ENCODE measurements at places on chromosomes 5 and 9.
A peak's percentile ranks its signal among the peaks of the same experiment; 100 is the strongest.

GRCh38 chr9:97627624-97628023 lies 5.5 kb downstream of the TSTD2 start:
- DNase-seq, result no peak

- DNase-seq, result no peak
Measured at GRCh38 chr5:148912146-148912545, 85.7 kb downstream of the ADRB2 start.

- DNase-seq, result no peak
Measured at GRCh38 chr5:13591621-13592020, 352.9 kb downstream of the DNAH5 start.

GRCh38 chr9:83151627-83152137 lies 88.7 kb upstream of the RASEF start:
- DNase-seq, result no peak

- no peak for DNase-seq
Measured at GRCh38 chr5:109908366-109908765, 218.6 kb downstream of the MAN2A1 start.

- DNase-seq, result no peak
Measured at GRCh38 chr5:153559926-153560325, 69.5 kb downstream of the GRIA1 start.

- no peak for DNase-seq
Measured at GRCh38 chr9:99270491-99270890, 48.4 kb downstream of the SEC61B start.

DNA sequence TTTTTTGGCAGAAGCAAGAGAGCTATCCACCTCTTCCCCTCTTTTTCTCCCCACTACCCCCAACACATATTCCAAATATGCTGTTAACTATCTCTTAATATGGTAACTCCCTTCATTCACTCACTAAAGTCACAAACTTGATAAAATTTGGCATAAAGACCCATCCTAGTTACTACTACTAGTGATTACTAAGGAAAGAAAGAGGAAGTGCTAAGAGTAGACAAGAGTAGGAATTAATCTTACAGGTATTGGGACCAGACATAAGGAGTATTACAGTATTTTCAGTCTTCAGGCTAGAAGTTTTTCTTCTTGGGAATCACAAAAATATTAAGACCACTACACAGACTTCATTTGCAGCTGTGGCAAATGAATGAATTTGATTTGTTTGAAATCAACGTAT lies 2.2 kb downstream of the ADAMTS6 start:
- no peak for DNase-seq

- DNase-seq, result no peak
Measured at GRCh38 chr5:68385936-68386335, 170.4 kb downstream of the PIK3R1 start.

DNA sequence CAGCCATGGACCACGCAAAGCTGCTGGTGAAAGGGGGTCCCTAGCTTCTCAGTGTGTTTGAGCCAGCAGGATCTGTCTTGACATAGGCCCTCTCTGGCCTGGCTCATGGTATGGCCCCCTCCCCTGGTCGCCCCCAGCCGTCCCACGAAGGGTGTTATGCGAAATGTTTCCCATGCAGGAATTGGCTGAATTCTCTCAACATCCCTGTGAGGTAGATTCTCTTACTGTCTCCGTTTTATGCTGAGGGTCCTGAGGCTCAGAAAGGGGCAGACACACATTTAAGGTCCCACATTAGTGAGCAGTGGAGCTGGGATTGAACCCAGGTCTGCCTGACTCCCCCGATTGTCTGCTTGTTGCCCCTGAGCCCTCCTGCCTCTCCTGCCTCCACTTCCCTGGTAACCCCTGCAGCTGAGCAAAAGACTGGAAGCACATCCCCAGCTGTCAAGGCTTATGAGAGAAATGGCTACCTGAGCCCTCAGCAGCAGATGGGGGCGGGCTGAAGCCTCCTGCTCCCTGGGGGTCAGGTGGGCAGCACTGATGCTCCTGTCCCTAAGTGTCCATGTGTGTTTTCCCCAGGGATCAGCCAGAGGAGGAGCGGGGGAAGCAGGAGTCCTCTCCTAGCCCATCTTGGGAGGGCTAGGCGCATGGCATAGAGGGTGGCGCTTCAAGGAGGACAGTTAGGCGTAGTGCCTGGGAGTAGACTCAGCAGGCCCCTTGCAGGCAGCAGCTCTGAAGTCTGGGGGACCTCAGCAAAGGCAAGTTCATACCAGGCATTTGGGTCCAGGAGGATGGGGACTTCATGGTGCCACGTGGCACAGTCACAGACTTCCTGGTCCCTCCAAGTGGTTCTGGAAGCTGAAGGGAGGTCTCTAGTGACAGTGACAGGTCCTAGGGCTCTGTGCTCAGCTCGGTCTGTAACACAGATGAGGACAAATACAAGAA lies 49.0 kb upstream of the GARNL3 start:
- DNase-seq, result no peak

- no peak for DNase-seq
Measured at GRCh38 chr9:113564498-113565237, 101.1 kb downstream of the RGS3 start.

DNA sequence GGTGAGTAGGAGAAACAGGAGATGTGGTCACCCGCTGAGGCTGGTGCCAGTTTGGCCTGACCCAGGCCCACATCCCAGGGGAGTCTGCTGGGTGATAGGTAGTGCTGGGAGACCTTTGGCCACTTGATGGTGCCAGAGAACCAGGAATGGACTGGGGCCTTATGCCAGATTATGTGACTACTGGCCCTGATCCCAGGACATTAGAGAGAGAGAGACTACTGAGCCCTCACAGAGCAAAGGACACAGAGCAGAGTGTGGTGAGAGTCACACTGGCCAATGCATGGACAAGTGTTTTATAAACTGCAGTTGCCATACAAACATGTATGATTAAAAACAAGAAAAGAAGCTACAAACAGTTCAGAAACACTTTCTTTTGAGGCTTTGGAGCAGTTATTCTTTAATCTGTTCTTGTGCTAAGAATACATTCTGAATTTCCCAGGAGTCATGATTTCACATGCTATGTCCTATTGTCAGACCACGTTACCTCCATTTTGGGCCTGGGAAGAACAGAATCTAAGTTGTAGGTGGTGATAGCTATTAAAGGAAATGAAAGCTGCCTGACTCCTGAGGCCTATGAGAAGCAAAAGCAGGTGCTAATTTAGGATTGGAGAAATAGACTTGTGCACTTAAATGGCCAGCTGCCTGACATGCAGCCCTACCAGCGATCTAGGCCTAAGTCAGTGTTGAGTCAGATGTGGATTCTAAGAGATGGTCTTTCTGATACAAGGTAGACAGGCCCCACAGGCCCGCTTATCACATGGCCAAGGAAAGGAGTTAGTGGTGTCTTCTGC lies 32.6 kb upstream of the TMOD1 start:
- peak; percentile 9 for DNase-seq

DNA sequence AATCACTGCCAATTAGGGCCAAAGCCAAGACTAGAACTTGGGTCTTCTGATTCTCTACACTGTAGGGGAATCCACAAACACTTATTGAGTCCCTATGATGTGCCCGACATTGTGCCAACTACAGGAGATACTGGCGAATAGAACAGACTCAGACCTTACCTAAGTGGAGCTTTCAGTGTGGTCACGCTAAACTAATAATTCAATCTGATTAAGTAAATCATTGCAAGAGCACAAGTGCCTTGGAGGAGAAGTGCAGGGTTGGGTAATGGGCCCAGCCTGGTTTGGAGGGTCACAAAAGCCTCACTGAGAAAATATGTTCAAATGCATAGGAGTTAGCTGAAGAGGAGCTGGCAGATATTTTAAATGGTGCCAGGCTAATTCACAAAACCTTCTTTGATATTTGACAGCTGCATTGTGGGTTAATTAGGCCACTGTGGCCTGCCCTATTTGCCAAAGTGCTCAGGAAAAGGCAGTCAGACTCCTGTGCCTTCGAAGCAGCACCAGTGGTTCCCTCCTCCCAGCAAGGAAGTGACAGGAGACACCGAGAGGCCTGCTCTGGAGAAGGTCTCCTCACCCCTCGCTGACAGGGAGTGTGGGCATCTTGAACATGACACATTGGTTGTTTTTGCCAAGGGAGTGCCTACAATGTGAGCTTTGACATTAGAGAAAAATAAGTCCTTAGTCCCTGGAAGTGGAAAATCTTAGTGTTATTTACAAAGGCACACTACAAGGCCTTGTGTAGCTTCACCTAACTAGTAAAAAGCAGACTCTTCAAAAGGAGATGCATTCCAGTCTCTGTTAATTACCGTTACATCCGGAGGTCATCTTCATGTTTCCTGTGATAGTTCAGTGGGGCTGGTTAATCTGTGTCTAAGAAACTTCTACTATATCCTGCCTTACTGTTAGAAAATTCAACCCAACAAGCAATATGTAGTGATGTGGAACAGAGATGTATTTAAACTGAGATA lies 24.1 kb upstream of the TRAF1 start:
- DNase-seq, result no peak

- DNase-seq, result no peak
Measured at GRCh38 chr9:127390248-127390545, 6.8 kb upstream of the SLC2A8 start.

All from activated gamma-delta T cell treated with Interleukin-2 at 50 U/mL for 16 hours (primary cell).